Heart left ventricle (tissue), 16 donors: ENCODE measurements at places on chromosomes 13 and 19. TPM values are rescaled to one million over a fixed set of nuclear protein-coding genes. Genes with fewer than 3 reads are reported as not detected.

Gene WDR87
- not detected for total RNA-seq

- peaks cover 9% of the 10 kb centered on the region for H3K4me1 ChIP-seq
- no peak for DNase-seq
- H3K4me3 ChIP-seq = no peak overlapping the region
- peak overlapping the region; percentile 23 for H3K27ac ChIP-seq
- H3K27me3 ChIP-seq = no peaks in the 10 kb centered on the region
Observed at GRCh38 chr19:50003810-50004419, 21.3 kb downstream of the VRK3 start.

Gene CTXN1
- not detected for total RNA-seq

Gene IZUMO2
- not detected for total RNA-seq

Gene NEK5
- 0.77 TPM for total RNA-seq

- DNase-seq = no peak
- no peak overlapping the region for H3K4me3 ChIP-seq
- H3K27ac ChIP-seq = no peak overlapping the region
Observed at GRCh38 chr13:47119575-47120235, 222.9 kb upstream of the HTR2A start.

DNA sequence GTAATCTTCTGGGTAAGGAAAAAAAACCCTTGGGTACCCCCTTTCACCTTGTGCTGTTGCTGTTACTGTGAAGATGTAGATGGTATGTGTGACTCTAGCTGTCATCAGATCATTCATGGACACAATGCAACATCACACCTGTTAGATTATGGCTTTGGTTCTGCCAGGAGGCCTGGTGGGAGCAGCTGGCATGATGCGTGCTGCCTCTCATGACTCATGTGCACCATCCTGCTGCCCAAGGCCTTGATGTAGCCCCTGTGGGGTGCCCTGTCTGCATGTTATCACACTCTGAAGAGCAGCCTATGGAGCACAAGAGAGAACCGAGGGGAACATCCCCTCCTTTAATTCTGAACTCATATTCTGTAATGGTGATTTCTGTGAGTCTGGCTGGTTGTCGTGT is 57.7 kb upstream of the TEX29 start:
- no peak for DNase-seq
- no peak overlapping the region for H3K4me3 ChIP-seq
- peaks cover 47% of the 10 kb centered on the region for H3K36me3 ChIP-seq

- peaks cover 23% of the 10 kb centered on the region for H3K4me1 ChIP-seq
- no peak overlapping the region for H3K4me3 ChIP-seq
- no peaks in the 10 kb centered on the region for H3K36me3 ChIP-seq
- no peak for DNase-seq
- no peak overlapping the region for H3K27ac ChIP-seq
- no peaks in the 10 kb centered on the region for H3K27me3 ChIP-seq
Observed at GRCh38 chr13:98225036-98225940, 48.2 kb upstream of the RNF113B start.

Gene ZNF285
- total RNA-seq = 3.7 TPM

Gene PAN3
- 10.0 TPM for total RNA-seq

DNA sequence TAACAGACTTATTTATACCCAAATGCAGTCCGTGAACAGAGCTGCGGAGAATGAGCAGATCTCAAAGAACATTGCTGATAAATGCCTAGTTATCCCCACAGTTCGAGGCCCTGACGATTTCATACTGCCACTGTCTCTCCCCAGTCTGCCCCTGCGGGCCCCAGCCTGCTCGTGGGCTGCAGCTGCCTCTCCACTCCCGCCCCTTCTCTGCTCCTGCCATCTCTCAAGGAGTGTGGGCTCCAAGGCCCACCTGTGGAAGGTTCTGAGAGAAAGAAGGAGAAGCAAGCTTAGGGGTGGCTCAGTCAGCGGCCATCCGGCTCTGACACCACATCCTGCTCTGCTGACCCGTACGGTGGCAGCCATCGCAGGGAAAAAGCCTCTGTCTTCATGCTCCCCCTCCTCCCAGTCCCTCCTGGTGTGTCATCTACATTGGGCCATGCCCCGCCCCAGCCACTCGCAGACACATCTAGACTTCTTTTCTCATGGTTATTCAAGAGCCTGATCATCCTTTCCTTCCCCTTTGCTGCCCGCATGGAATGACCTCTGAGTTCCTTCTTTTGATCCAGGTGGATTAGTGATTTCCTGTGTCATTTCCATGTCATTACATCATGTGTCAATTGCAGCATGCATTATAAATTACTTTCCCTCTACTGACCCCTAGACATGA is 52.0 kb downstream of the EPS15L1 start:
- H3K4me3 ChIP-seq = no peak overlapping the region
- no peak for DNase-seq
- H3K27ac ChIP-seq = no peak overlapping the region
- peaks cover 9% of the 10 kb centered on the region for H3K36me3 ChIP-seq

Gene NLRP9
- not detected for total RNA-seq

- no peaks in the 10 kb centered on the region for H3K4me1 ChIP-seq
- no peaks in the 10 kb centered on the region for H3K27me3 ChIP-seq
- no peaks in the 10 kb centered on the region for H3K36me3 ChIP-seq
- no peak overlapping the region for H3K4me3 ChIP-seq
Observed at GRCh38 chr19:34507414-34508067, 26.0 kb downstream of the WTIP start.

DNA sequence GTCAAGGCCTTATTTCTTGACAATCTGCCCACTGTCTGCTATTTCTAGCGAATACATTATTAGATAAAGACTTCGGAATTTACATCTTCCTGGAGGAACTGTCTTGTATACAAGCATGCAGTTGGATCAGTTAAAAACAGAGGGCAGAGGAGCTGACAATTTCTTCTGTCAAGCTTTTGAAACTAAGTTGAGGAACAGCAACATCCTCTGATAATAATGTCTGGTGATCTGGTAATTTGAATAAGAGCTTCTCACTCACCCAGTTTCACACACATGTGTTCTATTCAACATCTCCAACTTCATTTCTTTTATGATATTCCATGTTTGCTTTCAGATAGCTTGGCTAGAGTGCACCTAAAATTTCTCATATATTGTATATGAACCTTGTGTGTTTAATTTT is 50.2 kb downstream of the MTMR6 start:
- no peaks in the 10 kb centered on the region for H3K4me1 ChIP-seq
- no peak overlapping the region for H3K27ac ChIP-seq
- no peak for DNase-seq
- no peaks in the 10 kb centered on the region for H3K27me3 ChIP-seq
- H3K36me3 ChIP-seq = no peaks in the 10 kb centered on the region

GRCh38 chr13:33723365-33723764 is 94.6 kb upstream of the RFC3 start:
- no peak for DNase-seq
- peaks cover 6% of the 10 kb centered on the region for H3K4me1 ChIP-seq

GRCh38 chr19:49987159-49987698 is 26.3 kb upstream of the SIGLEC11 start:
- H3K27me3 ChIP-seq = no peaks in the 10 kb centered on the region
- H3K4me3 ChIP-seq = no peak overlapping the region
- no peak overlapping the region for H3K27ac ChIP-seq
- peak; percentile 88 for DNase-seq
- H3K4me1 ChIP-seq = no peaks in the 10 kb centered on the region

Gene ZNF177
- total RNA-seq = 1.0 TPM

DNA sequence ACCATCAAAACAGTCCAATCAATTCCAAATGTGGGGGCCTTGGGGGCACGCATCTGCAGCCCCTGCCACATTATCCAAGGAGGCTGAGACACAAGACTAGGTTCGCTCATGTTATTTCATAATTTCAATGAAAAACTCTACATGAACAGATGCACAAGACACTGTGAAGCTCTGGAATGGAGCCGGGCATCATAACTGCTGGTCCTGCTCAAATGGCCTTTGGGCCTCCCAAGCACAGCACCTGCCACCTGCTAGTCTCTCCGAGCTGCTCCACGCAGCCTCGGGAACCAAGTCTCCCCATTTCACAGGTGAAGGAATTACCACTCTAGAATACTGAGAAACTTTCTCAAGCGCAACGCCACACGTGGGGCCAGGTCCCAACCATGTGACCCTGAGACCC is 16.9 kb downstream of the CARS2 start:
- no peak overlapping the region for H3K27ac ChIP-seq
- no peak overlapping the region for H3K4me3 ChIP-seq
- no peaks in the 10 kb centered on the region for H3K4me1 ChIP-seq
- H3K36me3 ChIP-seq = peaks cover 5% of the 10 kb centered on the region

GRCh38 chr19:18683109-18683957 is at the start of gene CRTC1:
Gene CRTC1, plus strand, starts transcription at chr19:18683680. Its CDS starts 23 bp downstream, at chr19:18683703.
- peak within 1 kb of the TSS; percentile 62 for H3K4me3 ChIP-seq
- DNase-seq = peak; percentile 91
- peaks cover 29% of the 10 kb centered on the region for H3K4me1 ChIP-seq
- peak within 1 kb of the TSS; percentile 81 for H3K27ac ChIP-seq
- no peaks in the 10 kb centered on the region for H3K36me3 ChIP-seq

Gene C2CD4C
- 2.2 TPM for total RNA-seq

- no peak overlapping the region for H3K27ac ChIP-seq
- no peak for DNase-seq
- H3K36me3 ChIP-seq = no peaks in the 10 kb centered on the region
- H3K27me3 ChIP-seq = no peaks in the 10 kb centered on the region
- no peak overlapping the region for H3K4me3 ChIP-seq
Observed at GRCh38 chr13:28750187-28751045, 31.6 kb upstream of the SLC46A3 start.

DNA sequence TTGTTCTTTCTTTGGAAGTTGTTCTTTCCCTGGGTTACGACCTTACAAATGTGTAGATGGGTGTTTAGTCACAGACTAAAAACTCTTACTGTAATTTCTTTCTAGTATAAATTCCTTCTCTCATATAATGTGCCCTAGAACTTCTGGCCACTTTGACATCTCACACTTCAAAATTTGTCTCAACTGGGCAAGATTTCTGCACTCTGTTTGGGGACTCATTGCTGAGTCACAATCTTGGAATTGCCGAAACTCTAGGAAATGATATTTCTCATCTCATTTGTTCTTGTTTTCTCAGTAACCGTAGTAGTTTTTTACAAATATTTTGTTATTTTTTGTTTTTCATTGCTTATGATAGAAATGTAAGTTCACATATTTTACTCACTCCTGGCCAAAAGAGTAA is 2523.2 kb upstream of the PCDH20 start:
- H3K36me3 ChIP-seq = no peaks in the 10 kb centered on the region
- no peak overlapping the region for H3K27ac ChIP-seq
- no peaks in the 10 kb centered on the region for H3K4me1 ChIP-seq
- DNase-seq = no peak

- H3K36me3 ChIP-seq = no peaks in the 10 kb centered on the region
- H3K27ac ChIP-seq = no peak overlapping the region
- no peak overlapping the region for H3K4me3 ChIP-seq
Observed at GRCh38 chr19:16160445-16160942, 12.8 kb downstream of the CIB3 start.

GRCh38 chr13:107124129-107124718 is 556.3 kb upstream of the ARGLU1 start:
- no peak overlapping the region for H3K4me3 ChIP-seq
- H3K36me3 ChIP-seq = no peaks in the 10 kb centered on the region
- no peak overlapping the region for H3K27ac ChIP-seq
- no peaks in the 10 kb centered on the region for H3K4me1 ChIP-seq
- no peaks in the 10 kb centered on the region for H3K27me3 ChIP-seq

- no peaks in the 10 kb centered on the region for H3K4me1 ChIP-seq
- DNase-seq = no peak
- no peak overlapping the region for H3K27ac ChIP-seq
- H3K4me3 ChIP-seq = no peak overlapping the region
- H3K36me3 ChIP-seq = no peaks in the 10 kb centered on the region
- no peaks in the 10 kb centered on the region for H3K27me3 ChIP-seq
Observed at GRCh38 chr13:71090990-71091389, 776.0 kb downstream of the DACH1 start.

DNA sequence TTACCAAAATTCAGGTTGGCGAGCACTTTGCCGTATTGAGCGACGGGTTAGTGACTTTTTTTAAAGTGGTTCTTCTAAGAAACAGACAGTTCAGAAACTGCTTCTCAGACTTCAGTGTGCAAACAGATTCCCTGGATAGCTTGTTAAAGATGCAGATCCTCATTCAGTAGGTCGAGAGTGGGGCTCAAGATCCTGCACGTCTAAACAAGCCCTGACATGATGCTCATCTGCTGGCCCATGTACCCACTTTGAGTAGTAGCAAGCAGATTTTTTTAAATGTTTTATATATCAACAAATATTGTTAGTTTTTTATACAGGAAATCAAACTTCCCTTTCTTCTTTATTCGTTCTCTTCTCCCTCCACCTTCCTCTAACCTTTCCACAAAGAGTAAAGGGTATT is 7.3 kb downstream of the METTL21C start:
- no peaks in the 10 kb centered on the region for H3K27me3 ChIP-seq
- no peak overlapping the region for H3K4me3 ChIP-seq
- H3K4me1 ChIP-seq = peaks cover 2% of the 10 kb centered on the region
- no peak for DNase-seq
- H3K36me3 ChIP-seq = no peaks in the 10 kb centered on the region
